Activated gamma-delta T cell treated with Interleukin-2 at 50 U/mL for 16 hours (primary cell): ENCODE measurements at places on chromosomes 5 and 9.

- DNase-seq, result no peak
Observed at GRCh38 chr9:95018099-95018936, 291.8 kb downstream of the AOPEP start.

DNA sequence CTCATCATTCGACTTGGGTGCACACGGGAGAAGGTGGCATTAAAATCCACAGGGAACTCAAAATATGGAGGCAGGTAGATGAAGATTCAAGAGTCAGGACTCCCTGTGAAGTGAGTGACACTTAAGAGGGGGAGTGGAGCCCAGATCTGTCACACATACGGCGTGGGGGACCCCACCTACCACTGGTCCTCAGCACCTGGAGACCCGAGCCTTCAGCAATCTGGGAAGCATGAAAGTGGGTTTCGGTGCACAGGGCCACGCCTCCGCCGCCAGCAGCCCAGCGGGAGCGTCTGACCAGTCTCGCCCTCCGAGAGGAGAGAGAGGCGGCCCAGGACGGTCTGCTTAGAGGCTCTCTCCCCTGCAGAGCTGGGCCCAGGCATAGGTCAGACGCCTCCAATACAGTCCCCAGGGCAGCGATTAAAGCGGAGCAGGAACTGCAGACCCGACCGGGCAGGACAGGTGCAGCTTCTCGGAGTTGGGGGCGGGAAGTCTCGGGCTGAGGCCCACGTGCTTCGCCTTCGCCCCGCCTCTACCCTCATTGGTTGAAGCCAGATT is 639 bp upstream of the SLC2A8 start:
- DNase-seq, result no peak

DNA sequence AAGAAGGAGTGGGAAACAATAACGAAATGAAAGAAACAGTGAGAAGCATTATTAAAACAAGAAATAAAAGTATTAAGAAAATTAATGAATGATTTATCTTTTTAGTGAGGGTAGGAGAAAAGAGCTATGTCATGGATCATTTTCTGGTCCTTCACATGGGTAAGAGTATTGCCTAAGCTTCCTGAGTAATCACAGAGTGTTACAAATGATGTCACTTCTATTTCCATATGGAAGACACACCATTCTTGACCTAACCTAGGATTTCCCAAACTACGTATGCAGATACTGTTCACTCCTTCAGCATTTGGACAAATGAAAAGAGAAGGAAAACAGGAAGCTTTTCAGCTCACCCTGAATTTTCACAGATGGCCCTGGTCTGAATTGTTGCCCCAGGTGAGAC is 3.3 kb upstream of the TSLP start:
- no peak for DNase-seq

DNA sequence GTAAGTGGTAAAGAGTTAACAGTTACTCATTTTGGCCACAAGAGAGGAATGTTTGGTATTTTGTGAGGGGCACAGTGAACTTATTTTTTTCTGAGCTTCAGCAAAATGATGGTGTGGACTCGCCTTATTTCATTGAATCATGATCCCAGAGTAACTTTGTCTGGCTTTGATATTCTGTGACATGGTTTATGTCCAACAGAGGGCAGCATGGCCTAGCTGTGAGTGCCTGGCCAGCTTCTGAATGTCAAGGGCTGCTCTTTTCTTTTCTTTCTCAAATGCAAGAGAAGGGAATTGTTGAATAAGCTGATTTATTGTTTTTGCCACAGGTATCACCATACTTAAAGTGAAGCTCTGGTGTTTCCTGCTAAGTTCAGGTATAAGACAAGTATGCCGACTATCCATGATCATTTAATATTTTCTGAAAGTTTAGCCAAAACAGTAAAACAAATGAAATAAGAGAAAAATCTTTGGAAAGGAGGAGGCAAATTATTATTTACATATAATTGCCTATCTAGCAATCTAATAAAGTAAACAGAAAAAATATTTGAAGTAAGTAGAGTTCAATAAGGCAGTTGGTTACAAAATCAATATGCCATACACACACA is 31.7 kb downstream of the MRPL22 start:
- DNase-seq, result no peak

- no peak for DNase-seq
Observed at GRCh38 chr9:129435291-129435690, 185.6 kb downstream of the C9orf50 start.

DNA sequence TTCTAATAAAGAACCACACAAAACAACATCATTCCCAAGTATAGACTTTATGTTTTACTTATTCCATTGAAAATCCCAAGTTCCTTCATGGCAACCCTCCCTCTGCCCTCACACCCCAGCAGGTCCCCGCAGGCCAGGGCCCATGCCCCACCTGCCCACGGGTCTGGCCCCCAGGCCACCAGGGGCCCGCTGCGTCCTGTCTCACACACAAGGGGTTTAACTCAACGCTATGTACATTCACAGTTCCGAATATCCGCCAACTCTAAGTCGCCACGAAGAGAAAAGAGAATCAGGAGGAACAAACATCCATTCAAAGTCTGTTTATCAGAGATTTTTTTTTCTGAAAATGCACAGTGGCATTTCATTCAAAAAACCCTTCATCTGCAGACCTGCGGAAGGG is 16.2 kb upstream of the SLC6A3 start:
- no peak for DNase-seq

GRCh38 chr5:125584140-125584520 is 837.7 kb upstream of the ZNF608 start:
- no peak for DNase-seq

GRCh38 chr9:19876569-19877316 is 87.9 kb upstream of the SLC24A2 start:
- no peak for DNase-seq

- no peak for DNase-seq
Observed at GRCh38 chr5:14705556-14705955, 41.0 kb downstream of the OTULIN start.

GRCh38 chr5:170078931-170079330 is 26.8 kb upstream of the FOXI1 start:
- DNase-seq, result no peak

DNA sequence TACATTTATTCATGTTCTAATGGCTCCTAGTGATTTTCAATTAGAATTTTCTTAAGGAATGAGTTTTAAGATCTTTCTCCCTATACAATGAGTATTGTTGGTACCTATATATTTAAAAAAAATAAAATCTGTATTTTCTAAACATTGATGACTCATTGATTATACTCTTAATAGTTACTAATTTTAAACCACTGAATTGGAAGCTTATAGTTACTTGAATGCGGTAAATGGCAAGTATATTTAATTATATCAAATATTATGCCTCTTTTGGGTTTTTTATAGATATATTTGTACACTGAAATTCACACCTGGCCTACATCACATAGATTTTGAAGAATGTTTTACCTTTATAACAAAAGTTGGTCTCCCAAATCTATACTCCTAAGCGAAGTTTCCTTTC is 38.9 kb upstream of the ALDH1A1 start:
- no peak for DNase-seq

GRCh38 chr5:172443441-172444109 is 10.8 kb downstream of the SH3PXD2B start:
- no peak for DNase-seq

GRCh38 chr5:172640822-172641358 is at the start of gene NEURL1B:
NEURL1B (plus strand) TSS chr5:172641263; CDS start chr5:172641407, 144 bp downstream.
- DNase-seq, result no peak

DNA sequence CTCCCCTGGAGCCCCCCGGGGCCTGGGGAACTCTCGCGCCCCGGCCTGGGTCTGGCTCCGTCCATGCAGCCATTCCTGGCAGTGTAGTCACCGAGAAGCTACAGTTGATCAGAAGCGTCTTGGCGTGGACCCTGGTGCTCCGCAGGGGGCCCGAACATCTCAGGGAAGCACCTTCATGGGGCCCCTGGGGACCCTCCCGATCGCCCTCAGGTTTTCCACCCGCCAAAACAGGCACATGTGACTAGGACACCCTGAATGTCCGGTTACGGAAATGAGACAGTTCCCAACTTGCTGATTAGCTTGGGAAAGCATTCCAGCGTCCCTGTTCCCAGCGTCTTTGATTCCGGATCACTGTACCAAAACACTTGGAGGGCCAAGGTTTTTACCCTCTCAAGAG is 472 bp downstream of the FBXO4 start:
- DNase-seq, result peak; percentile 6

DNA sequence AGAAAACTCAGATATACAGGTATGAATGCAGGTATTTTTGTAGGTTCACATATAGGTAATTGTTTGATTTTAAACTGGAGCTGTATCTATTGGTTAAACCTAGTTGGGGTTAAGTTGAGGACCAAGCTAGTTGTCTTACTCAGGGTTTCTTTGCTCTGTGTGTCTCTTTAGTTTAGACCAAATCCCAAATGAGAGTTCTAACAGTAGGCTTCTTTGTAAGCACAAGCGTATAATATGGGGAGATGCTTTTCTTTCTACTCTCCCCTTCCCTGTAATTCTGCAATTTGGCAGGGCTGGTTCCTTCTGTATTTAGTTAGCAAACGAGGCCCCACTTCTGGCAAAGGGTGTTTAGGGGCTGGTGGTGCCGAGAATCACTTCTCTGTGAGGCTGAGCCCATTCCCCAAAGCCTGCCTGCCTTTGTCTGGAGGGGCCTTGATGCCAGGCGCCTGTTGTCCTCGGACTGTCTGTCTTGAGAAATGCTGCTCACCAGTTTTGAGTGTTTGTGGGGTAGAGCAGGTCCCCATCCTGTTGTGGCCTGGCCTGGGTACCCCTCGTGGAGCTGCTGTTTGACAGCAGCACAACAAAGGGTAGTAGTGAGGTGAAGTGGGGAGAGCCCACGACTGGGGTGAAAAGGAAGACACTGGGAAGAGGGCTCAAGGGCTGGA is 259.3 kb downstream of the FANCC start:
- DNase-seq, result no peak

- no peak for DNase-seq
Observed at GRCh38 chr9:95043826-95044225, 273.7 kb downstream of the FANCC start.

GRCh38 chr5:72377910-72378638 is 57.9 kb downstream of the PTCD2 start:
- no peak for DNase-seq

DNA sequence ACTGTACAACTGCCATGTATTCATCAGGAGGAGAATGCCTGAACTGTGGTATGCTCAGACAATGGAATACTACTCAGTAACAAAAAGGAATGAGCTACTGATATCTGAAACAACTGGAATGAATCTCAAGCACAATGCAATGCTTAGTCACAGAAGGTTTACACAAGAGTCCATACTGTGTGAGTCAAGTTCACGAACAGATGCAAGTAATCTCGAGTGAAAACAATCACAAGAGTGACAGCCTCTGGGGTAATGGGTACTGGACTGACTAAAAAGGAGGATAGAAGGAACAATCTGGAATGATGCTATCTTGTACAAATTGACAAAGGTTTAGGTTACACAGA is 19.5 kb upstream of the GOLGA1 start:
- no peak for DNase-seq

DNA sequence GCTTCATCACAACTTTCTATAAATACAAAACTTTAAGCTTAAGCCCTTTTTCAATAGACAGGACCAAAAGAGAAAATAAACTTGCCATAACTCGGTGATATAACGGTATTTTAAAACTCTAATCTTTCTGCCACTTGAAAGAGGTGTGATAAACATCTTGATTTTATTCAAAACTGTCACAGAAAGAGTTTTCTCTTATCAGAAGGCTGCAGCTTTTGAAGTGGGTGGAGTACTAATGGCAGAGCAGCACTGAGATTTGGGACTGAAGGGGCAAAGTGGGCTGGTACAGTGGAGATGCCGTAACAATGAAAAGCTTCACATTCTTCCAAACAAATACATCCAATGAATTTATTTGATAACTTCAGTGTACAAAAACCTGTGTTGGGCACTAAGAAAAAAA is 92.5 kb downstream of the FBXO38 start:
- DNase-seq, result no peak

- DNase-seq, result no peak
Observed at GRCh38 chr5:36457511-36458270, 148.7 kb upstream of the SLC1A3 start.

GRCh38 chr5:108361239-108361638 is 20.7 kb downstream of the FBXL17 start:
- no peak for DNase-seq

- DNase-seq, result no peak
Observed at GRCh38 chr9:127711226-127711701, 4.2 kb downstream of the PTRH1 start.

GRCh38 chr5:16679190-16679589 is 62.4 kb upstream of the RETREG1 start:
- no peak for DNase-seq

GRCh38 chr5:142803428-142804125 is 33.4 kb downstream of the ARHGAP26 start:
- DNase-seq, result no peak

GRCh38 chr5:36066540-36067210 is at the start of gene UGT3A2:
UGT3A2 (minus strand) TSS chr5:36066882; CDS start chr5:36066789, 93 bp downstream.
- no peak for DNase-seq

DNA sequence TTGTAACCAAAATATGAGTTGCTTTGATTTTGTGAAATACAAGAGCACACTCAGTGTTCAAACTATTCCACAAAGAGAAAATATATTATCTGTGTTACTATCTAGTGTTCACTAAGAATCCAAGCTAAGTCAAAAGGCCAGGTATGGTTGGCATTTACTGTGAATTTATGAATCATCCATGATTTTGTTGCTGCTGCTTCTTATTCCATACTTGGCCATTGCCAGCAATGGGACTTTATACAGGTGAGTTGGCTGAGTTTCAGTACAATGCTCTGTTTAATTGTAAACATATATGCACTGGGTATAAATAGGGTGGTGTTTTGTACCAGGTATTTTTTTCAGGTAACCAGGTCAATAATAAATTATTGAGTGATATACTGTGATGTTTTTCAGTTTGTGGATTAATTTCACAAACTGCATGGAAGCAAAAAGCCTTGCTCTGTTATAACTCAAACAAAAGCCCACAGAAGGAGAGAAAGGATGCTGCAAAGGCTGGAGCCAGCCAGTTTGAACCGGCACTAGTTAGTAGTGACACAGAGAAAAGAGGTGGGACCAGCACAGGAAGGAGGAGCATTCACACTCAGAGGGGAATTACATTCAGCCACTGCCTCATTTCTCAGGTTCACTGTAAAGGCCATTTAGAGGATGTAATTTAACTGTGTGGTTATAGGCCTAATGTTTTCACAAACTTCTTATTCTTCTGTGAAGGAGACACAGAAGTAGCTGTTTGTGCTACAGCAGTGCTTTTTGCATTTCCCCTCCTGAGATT is 381.8 kb downstream of the ADGRV1 start:
- DNase-seq, result no peak

GRCh38 chr9:135823036-135823435 is 84.3 kb downstream of the CAMSAP1 start:
- DNase-seq, result no peak

DNA sequence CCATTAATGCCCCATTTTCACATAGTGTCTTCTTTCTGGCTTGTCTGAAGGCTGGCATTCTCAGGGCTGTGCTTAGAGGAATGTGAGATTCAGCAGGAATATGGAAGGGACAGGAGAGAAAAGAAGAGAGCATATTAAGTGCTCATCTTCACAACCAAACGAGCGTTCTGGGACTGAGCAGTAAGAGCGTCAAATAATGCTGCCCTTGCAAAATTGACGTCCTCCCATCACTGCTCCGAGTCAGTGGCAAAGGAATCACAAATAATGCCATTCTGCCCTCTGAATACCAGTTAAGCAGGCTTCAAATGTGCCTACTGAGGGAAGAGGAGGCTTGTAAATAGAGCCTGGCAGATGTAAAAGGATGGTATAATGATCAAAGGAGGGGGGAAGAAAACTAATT is 351.2 kb downstream of the EBF1 start:
- no peak for DNase-seq
